ENCODE measurements at places on chromosomes 6 and 20.

DNA sequence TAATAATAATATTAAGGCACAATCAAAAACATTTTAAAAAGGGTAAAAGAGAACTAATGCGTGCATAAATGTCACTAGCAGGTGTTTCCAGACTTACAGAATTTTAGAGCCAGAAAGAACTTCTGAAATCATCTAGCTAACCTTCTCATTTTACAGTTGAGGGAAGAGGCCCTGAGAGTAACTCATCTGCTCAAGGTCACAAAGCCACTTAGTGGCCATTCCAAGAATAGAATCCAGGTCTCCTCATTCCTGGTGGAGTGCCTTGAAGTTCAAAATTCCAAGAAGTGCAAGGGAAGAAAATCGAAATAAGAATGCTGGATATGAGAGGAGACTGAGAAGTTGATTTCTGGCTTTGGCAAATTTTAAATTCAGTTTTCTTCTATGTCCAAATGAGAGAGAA, 3.2 kb upstream of the KIAA0408 start:
- DNase-seq = no peak

DNA sequence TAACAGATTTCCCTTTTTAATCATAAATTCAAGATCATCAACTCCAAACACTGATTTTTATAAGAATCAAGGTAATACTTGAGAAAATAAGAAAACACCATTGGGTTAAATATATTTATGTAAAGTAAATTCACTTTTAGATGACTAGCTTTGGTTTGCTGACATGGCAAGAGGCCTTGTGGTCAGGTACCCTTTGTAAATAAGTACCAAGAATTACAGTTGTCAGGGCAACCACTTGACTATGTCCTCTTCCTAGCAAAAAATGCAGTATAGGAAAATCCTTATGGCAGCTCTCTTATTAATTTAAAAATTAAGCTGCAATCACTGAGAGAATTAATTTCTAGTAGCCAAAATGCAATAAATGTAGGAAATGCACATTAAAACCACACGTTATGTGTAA, 153.8 kb downstream of the INSM1 start:
- no peak for DNase-seq

DNA sequence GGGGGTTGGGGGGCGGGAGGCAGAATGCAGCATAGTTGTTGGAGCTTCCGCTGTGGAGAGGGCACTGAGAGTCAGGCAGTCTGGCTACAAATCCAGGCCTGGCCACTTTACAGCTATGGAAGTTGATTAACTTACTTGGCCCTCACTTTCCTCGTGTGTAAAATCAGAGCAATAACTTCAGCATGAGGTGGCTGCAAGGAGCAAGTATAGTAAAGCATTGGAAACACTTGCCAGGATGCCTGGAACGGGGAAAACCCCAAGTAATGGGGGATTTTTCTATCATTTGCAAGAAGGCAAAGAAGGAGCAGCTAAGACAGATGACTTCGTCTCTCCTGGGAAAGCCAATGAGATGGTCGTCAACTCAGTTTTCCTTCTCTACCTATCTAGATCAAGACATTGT, 35.8 kb downstream of the AGPAT4 start:
- no peak for DNase-seq

DNA sequence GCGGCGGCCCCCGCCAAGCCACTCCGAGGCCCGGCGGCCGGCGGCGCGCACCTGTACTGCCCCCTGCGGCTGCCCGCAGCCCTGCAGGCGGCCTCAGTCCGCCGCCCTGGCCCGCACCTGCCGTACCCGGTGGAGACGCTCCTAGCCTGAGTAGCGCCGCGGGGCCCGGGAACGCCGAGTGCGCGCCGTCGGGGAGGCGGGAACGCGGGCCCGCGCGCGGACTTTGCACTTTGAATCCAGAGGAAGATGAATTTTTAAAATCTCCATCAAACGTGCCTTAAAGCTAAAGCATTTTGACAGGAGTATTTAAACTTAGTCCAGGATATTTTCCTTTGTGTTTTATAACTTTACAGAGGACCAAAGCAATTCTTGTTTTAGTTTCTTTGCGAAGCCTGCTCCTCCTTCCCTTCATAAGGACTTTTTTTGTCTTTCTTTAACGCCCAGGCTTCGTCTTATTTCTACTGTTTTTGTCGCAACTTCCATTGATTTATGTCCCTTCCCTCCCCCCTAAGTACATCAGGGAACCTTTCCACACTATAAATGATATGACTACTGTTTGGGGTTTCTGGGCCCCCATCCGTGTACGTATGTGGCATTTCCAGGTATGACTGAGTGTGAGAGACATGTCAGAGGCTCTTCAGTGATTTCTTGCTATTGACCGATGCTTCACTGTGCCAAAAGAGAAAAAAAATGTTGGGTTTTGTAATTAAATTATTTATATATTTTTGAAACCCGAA, 2.0 kb downstream of the FOXQ1 start:
- DNase-seq = no peak

DNA sequence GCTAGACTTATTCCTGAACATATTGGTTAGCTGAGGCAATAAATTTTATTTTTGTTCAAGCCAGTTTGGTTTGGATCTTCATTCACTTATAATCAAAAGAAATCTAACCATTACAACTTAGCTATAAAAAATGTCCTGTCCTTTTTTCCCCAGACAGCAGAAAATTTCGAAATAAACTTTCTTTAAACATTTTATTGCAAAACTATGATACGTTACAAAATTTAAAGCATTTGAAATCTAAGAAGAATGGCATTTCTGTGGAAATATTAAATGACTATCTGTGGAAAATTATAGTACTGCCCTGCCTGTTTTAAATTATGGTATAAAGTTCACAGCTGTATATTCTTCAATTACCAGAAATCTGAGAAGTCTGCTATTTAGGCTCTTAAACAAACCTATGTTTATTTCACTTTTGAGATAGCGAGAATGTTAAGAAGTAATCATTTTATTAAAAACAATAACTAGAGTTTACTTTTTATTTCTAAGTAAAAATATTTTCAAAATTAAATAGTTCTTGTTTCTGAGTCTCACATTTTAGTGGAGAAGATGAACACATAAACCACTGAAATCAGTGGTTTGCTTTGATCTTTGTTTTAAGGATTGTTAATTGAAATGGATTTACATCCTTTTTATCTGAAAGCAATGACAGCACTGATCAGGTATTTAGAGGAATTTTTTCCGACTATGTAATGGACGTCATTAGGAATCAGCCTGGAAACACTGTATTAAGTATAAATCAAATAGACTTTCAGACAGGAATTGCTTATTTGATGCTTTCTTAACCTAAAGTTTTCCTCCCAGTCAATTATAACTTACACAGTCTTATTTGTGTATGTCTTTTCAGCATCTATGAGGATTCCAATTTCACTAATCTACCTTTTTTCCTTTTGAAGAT, 553.7 kb downstream of the COL12A1 start:
- no peak for DNase-seq

GRCh38 chr6:136235233-136235564, 14.9 kb downstream of the MTFR2 start:
- no peak for DNase-seq

DNA sequence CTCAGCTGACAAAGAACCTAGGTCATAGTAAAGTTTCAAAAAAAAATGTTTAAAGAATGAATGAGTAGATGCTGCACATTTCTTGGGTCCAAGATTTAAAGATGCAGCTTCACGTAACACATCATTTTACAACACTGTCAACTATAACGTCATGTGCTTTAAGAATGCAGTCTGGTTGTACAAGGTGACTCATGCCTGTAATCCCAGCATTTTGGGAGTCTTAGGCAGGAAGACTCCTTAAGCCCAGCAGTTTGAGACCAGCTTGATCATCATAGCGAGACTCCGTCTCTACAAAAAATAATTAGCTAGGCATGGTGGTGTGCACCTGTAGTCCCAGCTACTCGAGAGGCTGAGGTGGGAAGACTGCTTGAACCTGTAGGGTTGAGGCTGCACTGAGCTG, 21.9 kb downstream of the SLC17A5 start:
- no peak for DNase-seq

DNA sequence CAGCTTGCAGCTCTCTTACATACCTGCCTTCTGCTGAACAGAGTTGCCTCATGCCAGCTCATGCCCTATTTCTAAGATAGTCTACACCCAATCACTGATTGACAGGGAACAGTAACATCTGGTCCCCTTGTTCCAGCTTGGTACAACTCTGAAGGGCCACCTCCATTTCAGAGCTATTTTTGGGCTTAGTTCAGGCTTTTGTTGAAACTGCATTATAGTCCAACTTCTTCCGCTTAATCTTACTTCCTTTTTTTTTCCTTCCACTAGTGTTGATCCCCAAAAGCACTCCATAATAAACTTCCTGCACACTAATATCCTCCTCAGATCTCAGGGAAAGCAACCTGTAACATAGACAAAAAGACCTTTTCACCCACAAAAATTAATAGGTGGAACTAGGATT, 65.7 kb upstream of the TNFRSF21 start:
- no peak for DNase-seq

DNA sequence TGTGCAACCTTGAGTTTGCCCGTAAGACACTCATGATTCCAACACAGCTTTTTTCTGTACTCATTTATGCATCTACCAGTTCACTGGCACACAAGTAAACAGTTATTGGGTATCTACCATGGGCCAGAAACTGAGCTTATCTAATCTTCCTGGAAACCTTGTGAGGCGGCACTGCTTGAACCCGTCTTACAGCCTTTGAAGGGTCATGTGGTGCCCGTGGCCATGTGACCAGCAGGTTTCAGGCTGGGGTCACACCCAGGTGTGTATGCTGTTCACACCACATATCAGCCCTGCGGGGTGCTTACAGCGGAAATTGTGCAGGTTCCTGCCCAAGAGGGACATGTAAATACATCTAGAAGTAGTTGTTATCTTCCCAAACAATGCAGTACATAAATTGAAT, 6.1 kb downstream of the THBD start:
- no peak for DNase-seq

GRCh38 chr6:41155132-41155805, 1.1 kb upstream of the TREML1 start:
- DNase-seq = no peak

- no peak for DNase-seq
Observed at GRCh38 chr6:38364127-38364526, 275.6 kb downstream of the BTBD9 start.

DNA sequence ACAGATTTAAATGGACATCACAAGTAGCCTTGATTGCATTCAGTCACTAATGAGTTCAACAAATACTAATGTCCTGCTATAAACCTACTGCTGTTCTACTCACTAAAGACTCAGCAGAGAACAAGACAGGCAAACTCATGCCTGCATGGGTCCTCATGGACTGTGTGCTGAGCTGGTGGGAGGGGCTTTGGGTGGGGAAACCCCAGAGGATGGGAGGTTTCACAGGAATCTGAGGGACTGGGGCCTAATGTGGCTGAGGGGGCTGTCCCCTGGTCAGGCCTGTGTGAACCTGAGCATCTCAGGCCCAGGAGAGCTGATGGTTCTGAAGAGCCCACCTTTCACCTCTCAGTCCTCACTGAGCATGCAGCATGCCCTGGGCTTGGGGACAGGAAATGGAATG, 1.4 kb downstream of the CST8 start:
- DNase-seq = no peak

GRCh38 chr20:49989234-49990065, 6.7 kb downstream of the SNAI1 start:
- DNase-seq = no peak

DNA sequence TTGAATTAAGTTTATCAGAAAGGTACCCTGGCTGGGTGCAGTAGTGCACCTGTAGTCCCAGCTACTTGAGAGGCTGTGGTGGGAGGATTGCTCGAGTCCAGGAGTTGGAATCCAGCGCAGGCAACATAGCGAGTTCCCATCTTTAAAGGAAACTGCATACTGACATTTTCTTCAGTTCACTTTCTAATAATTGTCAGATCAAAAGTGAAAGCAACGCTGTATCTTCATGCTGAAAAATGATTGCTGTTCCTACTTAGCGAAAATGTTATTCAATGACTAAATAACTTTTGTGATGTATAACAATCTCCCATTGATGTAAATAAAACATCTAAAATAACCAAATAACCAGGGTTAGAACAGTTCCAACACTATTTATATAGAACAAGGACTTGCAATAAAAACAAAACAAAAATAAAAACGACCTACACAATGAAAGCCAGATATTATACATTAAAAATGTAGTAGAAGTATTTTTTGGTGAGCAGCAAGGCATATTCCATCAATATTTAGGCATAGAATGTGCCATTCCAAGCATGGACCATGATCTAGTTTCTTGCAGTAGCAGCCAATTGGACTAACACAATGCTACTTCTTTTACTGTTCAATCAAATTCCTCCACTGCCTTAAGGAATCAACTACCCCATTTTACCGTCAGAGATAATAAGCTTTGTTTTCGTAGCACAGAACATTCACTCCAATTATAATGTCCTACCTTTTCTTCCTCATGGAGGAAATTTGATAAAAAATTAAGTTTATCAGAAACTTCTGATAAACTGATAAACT, 1.5 kb downstream of the LATS1 start:
- no peak for DNase-seq

- DNase-seq = no peak
Observed at GRCh38 chr6:79465381-79465780, 71.8 kb downstream of the LCA5 start.

DNA sequence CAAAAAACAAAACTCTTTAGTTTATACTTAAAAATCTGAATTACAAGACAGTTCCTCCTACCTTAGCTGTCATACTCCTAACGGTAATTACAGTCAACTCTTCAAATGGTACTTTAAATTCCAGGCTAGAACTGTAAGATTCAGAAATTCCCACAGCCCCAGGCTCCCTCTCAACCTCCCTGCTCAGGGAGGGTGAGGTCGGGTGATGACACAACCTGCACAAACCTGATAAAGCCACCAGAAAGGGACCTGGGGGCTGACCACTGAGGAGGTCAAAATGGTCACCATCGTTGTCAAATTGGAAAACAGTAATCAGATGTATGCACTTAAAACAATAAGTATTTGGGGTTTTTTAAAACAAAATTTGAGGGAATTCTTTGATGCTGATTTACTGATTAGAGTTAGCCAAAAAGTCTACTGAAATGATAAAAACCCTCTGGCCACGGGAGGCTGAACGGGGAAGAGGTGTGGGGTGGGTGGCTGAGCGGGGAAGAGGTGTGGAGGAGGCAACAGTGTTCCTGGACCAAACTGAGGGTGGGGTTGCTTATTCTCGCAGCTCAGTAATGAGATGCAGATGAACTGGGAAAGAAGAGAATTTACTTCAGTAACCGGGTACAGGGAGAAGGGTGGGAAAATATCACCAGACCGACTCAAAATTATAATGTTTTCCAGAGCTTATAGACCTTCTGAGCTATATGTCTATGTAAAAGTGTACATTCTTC, 52.4 kb downstream of the SLC22A1 start:
- no peak for DNase-seq

GRCh38 chr6:11346516-11346915, 114.0 kb upstream of the NEDD9 start:
- DNase-seq = no peak

DNA sequence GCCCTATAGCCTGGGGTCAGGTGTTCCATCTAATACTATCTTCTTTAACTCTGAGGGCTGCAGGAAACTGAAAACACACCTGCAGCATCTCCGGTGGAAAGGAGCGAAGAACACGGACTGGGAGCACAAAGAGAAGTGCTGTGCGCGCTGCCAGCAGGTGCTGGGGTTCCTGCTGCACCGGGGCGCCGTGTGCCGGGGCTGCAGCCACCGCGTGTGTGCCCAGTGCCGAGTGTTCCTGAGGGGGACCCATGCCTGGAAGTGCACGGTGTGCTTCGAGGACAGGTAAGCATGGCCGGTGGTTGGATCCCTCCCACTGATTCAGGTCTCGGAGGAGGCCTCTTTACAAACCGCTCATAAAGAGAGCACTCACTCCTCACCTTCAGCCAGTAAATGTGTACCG, 15.5 kb downstream of the SYTL3 start:
- no peak for DNase-seq

Measured in activated naive CD8-positive, alpha-beta T cell treated with anti-CD3 and anti-CD28 coated beads, Interleukin-2, amount 50 U/mL, for 16 hours (primary cell).